Brain pericyte (primary cell): ENCODE measurements at places on chromosomes 2 and 18.
A peak's percentile ranks its signal among the peaks of the same experiment; 100 is the strongest.

DNA sequence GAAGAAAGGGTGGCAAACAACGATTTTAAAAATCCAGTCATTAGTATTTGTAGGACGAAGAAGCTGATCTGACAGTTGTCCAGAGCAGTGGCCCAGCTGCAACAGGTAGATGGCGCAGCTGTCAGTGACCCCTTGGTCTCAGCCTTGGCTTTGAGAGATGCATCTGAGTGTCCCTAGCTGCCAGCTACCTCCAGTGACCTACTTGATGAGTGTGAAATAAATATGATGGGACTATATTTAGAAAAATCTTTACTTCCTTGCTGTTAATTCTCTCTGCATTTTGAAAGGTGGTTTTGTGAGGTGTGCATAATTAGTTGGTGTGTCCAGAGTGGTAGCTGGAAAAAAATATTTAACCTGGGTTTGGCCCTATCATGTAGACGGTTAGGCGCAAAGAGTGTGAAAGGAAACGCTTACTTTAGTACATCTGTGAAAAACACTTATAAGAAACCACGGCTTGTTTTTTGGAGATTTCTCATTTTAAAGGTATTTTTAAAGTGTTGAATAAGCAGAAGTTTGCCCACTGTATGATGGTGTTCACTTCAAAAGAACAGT, 963 bp downstream of the INPP1 start:
- DNase-seq, result no peak

DNA sequence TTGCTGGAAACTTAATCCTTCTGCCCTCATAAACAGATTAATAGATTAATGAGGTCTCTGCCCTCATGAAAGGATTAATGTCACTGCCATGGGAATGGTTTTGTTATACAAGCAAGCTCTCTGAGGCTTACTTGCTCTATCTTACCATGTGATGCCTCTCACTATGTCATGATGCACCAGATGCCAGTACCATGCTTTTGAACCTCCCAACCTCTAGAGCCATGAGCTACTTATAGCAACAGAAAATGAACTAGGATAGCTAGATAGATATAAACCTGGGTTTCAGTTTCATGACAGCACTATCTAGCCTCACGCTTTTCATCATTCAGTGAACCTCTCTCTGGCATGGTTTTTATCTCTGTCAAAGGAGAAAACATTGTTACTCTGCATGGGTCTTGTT, 371.6 kb upstream of the LRP1B start:
- no peak for DNase-seq

DNA sequence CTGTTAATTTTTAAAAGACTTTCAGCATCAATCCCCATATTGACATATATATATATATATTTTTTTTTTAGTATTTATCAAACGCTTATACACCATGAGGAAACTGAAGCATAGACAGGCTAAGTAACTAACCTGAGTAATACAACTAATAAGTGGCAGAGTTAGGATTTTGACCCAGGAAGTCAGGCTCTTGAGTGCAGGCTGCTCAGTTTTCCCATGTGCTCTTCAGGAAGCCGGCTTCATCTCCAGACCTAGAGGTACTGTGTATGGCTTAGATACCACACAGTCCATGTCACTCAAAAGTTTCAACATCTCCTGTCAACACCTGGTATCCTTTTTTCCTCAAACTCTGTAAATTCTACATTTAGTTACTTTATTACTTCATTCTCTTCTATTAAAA, 841.7 kb upstream of the ACVR2A start:
- DNase-seq, result no peak

- no peak for DNase-seq
These were observed 164.9 kb upstream of the ZFP36L2 start for GRCh38 chr2:43391201-43391877.

- no peak for DNase-seq
These were observed 72.5 kb downstream of the DOCK10 start for GRCh38 chr2:224969633-224970260.

GRCh38 chr2:169637620-169638019, 53.5 kb downstream of the PPIG start:
- DNase-seq, result no peak

- DNase-seq, result no peak
These were observed 424.2 kb downstream of the NRXN1 start for GRCh38 chr2:50607721-50608120.

DNA sequence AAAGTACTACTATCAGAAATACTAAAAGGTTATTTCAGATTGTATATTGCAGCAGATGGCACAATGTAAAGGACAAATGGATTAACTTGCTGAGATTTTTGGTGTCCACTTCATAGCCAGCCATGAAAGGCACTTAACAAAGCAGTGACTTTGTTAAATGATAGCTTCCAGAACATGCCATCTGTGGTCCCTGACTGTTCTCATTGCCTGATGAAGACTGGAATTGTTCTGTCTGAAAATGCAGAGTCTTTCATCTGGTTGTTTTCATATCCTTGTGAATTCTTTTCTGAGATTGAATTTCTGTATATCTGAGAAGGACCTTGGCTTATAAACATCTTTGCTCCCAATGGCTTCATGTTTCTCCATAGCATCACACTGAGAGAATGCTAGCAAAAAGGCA, 44.4 kb upstream of the LRRTM1 start:
- DNase-seq, result no peak

DNA sequence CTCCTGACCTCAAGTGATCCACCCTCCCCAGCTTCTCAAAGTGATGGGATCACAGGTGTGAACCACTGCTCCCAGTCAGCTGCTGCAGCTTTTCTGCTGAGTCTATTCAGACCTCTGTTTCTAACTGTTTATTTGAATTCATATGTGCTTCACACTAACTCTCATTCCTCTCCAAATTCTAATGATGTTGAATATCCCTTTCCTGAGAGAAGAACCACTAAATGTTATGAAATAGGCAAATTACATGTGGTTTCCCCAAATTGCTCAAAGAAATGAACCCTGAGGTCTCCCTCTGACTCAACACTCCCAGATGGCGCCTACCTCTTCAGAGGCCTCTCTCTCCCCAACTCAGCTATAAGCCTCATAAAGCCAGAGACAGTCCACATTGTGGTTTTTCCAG, 98.6 kb downstream of the IRS1 start:
- DNase-seq, result peak; percentile 20

- no peak for DNase-seq
These were observed 187.4 kb upstream of the NCKAP5 start for GRCh38 chr2:133755480-133756300.
